ENCODE measurements at places on chromosomes 2 and 18.

- no peak for DNase-seq
Measured at GRCh38 chr2:23564615-23564960, 179.6 kb downstream of the KLHL29 start.

- DNase-seq: no peak
Measured at GRCh38 chr2:118580651-118581050, 266.8 kb downstream of the EN1 start.

GRCh38 chr2:45712570-45712969 is 61.1 kb downstream of the PRKCE start:
- DNase-seq: no peak

- no peak for DNase-seq
Measured at GRCh38 chr18:73638709-73639108, 508.9 kb downstream of the FBXO15 start.

DNA sequence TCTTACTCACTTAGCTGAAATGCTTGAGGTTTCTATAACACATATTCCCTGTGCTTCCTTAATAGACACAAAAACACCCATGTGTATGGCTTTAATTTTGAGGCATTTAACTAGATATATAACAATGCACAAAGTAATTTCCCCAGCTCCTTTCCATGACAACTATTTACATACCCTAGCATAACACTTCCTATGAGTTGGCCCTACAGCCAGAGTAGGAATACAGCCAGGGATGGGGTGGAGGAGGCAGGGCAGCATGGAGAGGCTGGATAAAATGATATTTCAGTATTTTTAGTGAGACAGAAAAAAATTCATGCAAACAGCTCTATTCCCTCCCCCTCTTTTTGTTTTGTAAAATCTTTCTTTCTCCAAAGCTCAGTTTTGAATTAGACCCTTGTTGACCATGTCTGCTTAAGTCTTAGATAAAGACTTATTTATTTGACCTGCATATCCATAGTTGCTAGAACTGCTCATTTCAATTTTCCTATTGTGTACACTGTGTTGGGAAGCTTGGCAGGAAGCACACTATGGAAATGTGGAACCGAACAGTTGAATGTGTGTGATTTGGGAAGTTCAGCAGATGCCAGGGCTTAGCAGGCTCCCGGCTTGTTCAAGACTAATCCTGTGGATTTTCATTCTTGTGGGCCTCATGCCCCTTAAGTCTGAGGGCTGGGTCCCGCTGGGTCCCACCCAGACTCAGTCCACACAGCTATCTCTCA is 11.2 kb upstream of the B3GNT2 start:
- no peak for DNase-seq
